ENCODE measurements at places on chromosomes 4 and X. TPM values are rescaled to one million over a fixed set of nuclear protein-coding genes. Genes with fewer than 3 reads are reported as not detected.

GRCh38 chr4:67087897-67088296 lies 457.4 kb downstream of the CENPC start:
- DNase-seq, result no peak

GRCh38 chr4:22356987-22357596 lies 158.8 kb downstream of the ADGRA3 start:
- DNase-seq, result no peak

DNA sequence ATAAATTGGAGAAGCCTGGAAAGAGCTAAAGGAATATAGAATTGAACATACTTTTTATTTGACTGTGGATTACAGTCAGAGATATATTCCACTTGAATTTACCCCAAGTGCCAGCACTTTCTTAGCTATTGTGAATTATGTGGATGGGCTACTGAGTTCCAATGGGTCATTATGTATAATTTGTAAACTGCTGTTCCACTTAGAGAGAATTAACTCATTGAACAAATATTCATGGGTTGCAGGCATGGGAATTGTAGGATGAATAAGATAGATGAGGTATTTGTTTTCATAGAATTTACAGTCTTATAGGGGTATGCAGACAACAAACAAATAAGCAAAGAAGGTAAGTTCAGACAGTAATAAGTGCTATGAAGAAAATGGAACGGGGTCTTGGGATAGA lies 195.7 kb downstream of the SHROOM3 start:
- DNase-seq, result no peak

DNA sequence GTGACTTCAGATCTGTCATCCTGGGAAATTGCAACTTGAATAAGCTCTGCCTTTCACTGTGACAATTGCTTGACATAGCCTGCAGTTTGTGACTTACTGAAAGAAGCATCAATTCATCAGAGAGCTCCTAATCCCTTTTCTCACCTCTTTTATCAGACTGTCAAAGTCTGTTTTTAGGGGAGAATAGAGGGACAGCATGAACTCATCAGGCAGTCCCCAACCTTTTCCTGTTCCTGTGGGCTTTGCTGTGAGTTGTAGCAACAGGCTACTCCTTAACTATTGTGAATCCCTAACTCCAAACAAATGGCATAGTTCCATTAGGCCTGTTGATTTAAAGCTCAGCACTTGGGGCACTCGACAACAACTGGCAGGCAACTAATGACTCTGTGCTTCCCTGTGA lies 64.9 kb downstream of the DOCK11 start:
- no peak for DNase-seq

- DNase-seq, result no peak
Observed at GRCh38 chr4:8702516-8703400, 110.2 kb downstream of the CPZ start.

- no peak for DNase-seq
Observed at GRCh38 chr4:130026185-130026584, 930.2 kb downstream of the C4orf33 start.

GRCh38 chr4:153468587-153468986 lies 2.4 kb downstream of the TMEM131L start:
- DNase-seq, result no peak

DNA sequence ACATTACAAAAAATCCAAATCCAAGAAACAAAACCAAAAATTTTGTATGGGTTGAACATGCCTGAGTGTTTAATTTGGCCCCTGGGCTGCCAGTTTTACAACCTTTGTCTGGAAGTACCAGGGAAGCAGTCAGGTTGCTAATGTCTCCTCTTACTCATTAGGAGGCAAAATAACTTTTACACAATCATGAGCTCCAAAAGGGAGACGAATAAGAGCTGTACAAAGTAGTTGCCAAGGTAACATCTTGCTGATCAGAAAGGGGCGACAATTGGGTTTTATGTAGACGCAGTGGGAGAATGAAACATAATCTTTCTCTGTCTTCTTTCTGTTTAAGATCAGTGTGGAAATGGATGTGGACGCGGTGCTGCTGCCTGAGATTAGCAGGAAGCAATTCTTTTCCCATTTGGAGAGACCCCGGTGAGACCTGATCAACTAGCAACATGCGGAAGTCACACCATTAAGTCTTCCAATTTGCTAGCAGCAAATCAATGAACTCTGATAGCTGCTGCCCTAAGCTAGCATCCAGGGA lies 90.7 kb upstream of the IGFBP7 start:
- DNase-seq, result no peak

DNA sequence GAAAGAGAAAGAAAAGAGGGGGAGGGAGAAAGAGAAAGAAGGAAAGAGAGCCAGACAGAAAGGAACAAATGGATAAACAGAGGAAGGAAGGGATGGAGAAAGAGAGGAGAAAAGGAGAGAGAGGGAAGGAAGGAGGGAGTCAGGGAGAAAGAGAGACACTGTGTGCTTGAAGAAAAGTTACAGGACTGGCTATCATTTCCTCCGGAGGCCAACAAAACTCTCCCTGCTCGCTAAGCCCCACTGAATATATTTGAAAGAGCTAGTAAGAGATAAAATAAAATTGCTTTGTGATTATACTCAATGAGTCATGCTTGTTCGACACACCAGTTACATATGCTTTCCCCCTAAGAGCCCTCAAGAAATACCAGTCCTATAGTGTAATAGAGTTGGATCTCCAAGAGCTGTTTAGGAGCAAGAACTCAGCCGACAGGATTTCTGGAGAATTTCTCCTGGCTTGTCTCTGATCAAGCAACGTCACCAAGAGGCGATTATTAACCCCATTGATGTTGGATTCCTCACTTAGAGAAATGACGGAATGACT lies 102.2 kb downstream of the MXRA5 start:
- no peak for DNase-seq

DNA sequence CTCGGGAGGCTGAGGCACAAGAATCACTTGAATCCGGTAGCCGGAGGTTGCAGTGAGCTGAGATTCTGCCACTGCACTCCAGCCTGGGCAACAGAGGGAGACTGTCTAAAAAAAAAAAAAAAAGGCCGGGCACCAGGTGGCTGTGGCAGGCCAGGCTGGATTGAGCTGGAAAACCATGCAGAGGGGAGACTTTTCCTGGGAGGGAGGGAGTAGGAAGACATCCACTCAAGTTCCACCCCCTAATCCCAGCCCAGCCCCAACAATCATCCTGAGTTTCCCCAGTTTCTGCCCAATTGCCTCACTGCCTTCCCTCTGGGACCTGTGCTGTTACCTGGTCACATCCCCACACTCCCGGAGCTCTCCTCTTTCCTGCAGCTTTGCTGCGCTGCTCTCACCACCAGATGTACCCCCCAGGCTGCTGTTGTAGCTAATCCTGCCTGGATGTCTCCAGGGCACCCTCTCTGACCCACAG lies 9.0 kb upstream of the TSPYL2 start:
- DNase-seq, result no peak

DNA sequence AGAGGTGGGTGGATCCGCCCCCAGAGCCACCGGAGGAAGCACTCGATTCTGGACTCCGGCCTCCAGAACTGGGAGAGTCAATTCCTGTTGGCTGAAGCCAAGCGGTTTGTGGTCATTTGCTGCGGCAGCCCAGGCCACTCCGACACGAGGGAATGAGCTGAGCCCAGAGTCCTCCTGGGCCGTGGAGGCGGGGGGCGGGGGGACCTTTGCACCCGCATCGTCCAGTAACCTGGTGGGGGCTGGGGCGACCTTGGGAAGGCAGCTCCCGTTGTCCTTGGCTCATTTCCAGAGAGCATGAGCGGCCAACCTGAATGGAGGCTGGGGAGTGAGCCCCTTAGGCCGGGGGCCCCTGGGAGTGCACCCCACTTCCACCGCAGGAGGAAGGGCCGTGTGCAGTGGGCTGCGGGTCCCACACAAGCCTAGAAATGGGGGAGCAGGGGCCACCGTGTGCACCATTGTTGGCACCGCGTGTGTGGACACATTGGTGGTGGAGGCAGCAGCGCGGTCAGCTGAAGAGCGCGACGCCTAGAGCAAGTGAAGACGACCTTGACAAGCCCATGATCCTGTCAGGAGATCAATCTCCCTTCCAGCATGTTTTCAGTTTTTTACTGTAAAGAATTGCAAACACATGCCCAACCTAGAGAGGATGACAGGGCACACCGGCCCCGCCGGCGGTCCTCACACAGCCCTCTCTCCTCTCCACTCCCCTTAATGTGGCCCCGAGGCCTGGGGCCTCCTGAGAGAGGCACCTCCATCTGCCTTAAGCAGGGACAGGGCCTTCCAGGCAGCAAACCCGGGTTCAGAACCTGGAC lies 19.9 kb upstream of the DUSP9 start:
- peak; percentile 69 for DNase-seq

DNA sequence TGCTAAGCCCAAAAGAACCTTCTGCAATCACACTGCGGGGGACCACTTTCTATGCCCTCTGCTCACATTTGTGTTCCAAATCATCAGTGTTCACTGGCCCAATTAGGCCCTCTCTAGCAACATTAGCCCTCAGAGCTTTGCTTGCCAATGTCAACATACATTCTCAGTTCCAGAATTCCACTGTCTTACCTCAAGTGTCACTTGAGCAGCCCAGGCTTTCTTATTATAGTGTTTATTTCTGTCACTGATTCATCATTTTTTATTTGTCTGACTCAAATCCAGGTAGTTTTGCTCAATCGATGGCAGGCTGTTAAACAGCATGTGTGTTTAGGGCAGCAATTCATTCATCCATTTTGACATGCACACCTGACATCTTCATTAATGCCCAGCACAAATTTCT lies 291.2 kb downstream of the TEX13A start:
- no peak for DNase-seq

- DNase-seq, result no peak
Observed at GRCh38 chr4:188956566-188956965, 817.3 kb downstream of the TRIML1 start.

DNA sequence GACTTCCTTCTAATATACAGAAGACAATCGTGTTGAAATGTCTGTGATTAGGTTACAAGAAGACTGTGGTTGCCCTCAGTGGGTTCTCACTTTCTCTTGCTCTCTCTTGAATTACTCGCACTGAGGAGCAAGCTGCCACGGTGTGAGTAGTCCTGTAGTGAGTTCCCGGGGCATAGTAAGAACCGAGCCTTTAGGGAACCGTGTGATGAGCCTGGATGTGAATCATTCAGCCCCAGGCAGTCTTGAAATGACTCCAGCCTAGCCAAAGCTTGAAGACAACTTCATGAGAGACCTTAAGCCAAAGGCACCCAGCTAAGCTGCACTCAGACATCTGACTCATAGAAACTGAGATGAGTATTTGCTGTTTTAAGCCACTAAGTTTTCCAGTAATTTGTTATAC lies 292.7 kb downstream of the SPOCK3 start:
- no peak for DNase-seq

DNA sequence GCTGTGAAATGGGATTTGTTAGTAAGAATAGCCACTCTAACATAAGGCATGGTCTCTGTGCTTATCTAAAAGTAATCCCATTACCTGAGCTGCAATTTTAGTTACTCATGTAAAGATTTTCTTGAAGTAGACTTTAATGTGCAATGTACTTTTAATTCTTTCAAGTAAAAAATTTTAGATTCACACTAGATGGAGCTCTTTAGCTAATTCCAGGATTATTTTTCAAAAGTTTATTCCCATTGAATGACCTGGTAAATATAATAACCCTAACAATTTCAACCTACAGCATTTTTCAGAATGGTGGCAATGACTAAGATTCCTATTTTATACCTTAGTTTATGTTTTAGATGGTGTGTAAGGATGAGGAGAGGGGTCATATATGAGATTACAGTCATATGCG lies 18.1 kb downstream of the USP38 start:
- DNase-seq, result no peak

GRCh38 chr4:101331017-101331416 lies 16.3 kb downstream of the PPP3CA start:
- DNase-seq, result no peak

DNA sequence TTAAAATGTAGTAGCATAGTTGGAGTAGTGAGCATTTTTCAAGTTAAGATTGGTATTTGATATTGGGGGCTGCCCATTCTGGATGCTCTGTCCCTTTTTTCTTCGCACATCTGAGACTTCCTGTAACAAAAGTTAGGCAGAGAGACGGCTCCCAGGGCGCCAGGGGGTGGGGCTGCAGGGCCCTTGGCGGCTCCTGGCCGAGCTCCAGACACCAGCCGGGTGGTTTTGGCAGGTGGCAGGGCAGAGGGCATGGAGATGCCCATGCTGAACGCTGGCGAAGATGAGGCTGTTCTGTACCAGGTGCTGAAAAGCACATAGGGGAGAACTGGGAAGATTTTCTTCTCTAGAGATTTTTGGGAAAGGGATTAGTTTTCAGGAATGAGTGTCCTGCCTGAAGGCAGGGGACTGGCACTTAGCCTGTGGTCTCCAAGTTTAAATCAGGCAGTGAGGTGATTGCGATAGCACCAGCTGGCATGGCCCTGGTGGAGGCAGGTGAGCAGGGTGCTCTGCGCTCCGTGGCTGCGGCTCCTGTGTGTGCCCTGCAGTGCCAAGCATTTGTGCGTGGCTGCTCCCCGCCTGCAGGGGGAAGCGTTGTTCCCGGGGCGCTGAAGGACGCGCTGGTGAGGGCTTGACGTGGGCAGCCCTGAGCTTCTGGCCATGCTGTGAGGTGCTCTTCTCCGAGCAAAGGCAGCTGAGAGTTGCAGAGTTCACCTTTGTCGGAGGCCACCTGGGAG lies 23.6 kb upstream of the HGFAC start:
- peak; percentile 47 for DNase-seq

DNA sequence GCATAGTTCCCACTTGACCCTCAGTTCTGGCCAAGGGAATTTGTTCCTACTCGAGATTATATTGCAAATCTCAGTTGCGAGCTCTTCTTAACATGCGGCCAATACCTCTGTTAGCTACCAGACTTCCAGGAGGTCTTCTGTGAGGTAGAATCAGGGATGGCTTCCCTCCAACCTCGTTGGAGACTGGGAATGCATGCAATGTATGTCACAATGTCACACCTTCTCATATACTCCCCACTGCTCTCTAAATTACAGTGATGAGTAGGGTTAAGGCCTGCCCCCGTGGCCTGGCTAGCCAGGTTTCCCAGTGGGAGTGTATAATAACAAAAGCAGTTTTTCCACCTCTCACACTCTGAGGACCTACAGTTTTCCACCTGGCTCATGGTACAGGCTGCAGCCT lies 1962.5 kb downstream of the ARAP2 start:
- DNase-seq, result no peak

DNA sequence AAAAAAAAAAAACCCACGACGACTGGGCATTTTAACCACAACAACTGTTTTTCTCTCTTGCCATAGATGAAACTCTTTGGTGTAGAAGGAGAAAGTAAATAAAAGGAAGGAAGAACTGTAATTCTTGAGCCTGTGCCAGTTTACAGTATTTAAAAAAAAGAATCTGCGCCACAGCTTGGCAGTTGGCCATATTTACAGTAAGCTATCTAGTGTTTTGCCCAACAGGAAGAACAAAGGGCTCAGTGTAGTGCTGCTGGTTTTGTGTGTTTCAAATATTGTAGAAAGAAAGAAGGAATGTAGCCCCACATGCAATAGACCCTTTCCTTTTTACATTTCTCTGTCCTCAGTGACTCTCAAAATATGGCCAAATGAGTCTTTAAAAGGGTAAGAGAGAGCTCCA lies 66.1 kb downstream of the NR3C2 start:
- no peak for DNase-seq

The DCUN1D4 gene
- 25.1 TPM for polyA plus RNA-seq

The CHIC1 gene
- 4.5 TPM for polyA plus RNA-seq

The BTK gene
- 4.4 TPM for polyA plus RNA-seq

The IL9R gene
- not detected for polyA plus RNA-seq
